ENCODE measurements at places on chromosomes 5 and 9. TPM values are rescaled to one million over a fixed set of nuclear protein-coding genes. Genes with fewer than 3 reads are reported as not detected.

Gene GDNF
- 1.7 TPM for polyA plus RNA-seq

Gene AHRR
- 11.9 TPM for polyA plus RNA-seq

Gene SLC4A9
- polyA plus RNA-seq = not detected

Gene C5
- polyA plus RNA-seq = 0.58 TPM

Gene PCDHGB5
- 15.0 TPM for polyA plus RNA-seq

Gene IRX2
- 6.1 TPM for polyA plus RNA-seq

Gene RASGEF1C
- not detected for polyA plus RNA-seq

Gene RECK
- 165 TPM for polyA plus RNA-seq

Gene GADD45G
- polyA plus RNA-seq = 1.0 TPM

Gene BNIP1
- polyA plus RNA-seq = 13.7 TPM

Measured in GM23248 (cell line).